RCC 7860 (cell line): ENCODE measurements at places on chromosomes 4 and X.
A peak's percentile ranks its signal among the peaks of the same experiment; 100 is the strongest.

- no peak for DNase-seq
Observed at GRCh38 chrX:29826742-29827141, 388.6 kb upstream of the MAGEB2 start.

DNA sequence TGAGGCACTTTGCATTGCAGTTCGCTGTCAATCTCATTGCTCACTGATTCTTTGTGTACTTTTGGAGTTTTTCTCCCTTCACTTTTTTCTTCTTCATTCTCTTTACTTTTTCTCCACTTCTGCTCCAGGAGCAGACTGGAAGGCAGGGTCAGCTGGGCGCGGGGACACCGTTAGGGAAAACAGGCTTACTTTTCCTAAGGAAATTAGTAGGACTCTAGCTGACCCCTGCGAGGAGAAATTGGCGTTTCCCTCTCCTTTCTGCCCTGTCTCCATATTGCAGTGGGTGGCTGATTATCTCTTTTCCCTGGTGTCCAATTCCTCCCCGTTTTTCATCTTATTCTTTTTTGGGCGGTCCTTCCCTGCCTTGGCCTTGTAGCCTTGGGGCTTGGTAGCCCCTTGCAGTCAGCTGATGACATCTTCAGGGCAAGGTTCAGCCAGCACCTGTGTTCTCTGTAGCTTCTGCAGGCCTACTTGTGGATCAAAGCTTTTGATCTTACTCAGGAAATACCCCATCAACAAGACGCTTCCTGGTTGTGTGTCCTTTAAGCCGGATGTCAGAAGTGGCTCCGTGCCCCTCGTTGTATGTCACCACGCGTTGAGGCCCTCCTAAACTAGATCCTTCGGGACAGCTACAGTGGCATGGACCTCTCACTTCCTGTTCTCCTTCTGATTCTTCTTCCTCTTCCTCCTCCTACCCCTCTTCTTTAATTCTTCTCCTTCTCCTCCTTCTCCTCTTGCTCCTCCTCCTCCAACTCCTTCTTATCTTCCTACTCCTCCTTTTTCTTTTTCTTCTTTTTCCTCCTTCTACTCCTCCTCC lies 36.1 kb downstream of the NBDY start:
- no peak for DNase-seq

DNA sequence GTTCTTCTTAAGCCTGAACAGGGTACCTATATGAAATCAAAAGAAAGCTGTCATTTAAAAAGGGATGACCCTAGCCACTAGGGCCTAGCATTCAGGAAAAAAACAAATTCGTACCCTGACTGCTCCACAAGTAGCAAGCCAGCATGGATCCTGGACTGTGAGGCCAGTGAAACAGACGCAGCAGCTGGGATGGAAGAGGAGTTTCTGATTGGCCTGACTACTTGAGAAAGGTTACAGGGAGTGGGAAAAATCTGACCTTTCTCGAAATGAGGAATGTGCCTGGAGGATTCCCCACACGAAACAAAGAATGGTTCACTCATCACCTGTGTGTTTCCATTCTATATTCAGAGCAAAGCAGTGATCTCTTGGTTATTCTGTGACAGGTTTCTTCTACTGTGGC lies 87.6 kb upstream of the JADE1 start:
- no peak for DNase-seq

DNA sequence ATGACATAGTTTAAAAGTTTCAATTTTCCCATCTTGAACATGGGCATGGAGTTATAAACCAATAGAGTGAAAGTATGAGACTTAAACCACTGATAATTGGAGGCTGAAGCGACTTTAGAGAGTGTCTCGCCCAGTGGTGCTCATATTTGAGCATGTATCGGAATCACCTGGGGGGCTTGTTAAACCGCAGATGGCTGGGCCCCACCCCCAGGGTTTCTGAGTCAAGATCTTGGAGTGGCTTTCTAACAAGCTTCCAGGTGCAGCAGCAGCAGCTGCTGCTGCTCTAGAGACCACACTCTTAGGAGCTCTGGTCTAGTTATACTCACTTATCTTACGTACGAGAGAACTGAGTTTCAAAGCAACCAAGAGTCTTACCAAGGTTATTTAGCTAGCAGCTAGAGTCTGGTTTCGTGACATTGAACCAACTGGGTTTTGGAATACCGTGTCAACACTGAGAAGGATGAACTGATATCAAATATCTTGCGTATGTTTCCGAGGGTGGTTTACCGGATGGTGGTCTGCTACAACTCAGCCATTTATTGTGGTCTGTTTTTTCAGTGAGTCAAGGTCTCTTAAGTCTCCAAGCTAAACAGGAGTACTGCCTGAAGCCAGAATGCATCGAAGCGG lies 5.9 kb downstream of the PHEX start:
- no peak for DNase-seq

GRCh38 chr4:21830272-21830671 lies 118.3 kb downstream of the KCNIP4 start:
- DNase-seq: peak; percentile 16

DNA sequence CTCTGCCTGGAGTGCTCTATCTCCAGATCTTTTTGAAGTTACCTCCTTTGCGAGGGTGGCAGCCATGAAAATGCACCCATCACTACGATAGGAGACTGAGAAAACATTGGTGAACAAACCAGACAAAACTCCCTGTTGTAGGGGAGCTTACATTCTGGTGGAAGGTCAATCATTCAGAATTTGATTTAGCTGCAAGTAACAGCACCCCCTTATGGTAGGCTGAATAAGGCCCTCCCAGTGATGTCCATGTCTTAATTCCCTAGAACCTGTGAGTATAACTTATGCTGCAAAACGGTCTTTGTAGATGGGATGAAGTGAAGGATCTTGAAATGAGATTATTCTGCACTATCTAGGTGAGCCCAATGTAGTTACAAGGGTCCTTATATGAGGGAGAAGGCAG lies 5.6 kb upstream of the TEC start:
- no peak for DNase-seq

- no peak for DNase-seq
Observed at GRCh38 chrX:80246271-80246670, 174.0 kb upstream of the TENT5D start.

GRCh38 chr4:12689457-12689856 lies 794.7 kb downstream of the RAB28 start:
- DNase-seq: no peak

GRCh38 chr4:4625488-4625887 lies 83.6 kb upstream of the STX18 start:
- DNase-seq: no peak

DNA sequence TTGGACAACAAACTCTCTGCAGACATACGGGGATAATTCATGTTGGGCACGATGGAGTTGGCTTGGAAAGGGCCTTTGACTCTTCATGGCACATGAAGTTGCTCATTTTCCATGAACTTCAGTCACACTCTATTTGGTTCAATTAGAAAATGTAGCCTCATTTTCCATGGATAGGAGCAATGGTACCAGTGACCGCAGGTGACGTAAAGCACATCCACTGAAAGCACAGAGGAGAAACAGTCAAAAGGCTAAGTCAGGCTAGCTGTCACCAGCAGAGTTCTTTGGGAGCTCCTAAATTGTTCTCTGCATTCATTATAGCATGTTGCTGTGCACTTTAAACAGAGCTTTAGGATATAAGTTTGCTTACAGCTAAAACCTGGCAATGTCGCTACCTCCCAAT lies 39.9 kb upstream of the MAP3K15 start:
- no peak for DNase-seq

DNA sequence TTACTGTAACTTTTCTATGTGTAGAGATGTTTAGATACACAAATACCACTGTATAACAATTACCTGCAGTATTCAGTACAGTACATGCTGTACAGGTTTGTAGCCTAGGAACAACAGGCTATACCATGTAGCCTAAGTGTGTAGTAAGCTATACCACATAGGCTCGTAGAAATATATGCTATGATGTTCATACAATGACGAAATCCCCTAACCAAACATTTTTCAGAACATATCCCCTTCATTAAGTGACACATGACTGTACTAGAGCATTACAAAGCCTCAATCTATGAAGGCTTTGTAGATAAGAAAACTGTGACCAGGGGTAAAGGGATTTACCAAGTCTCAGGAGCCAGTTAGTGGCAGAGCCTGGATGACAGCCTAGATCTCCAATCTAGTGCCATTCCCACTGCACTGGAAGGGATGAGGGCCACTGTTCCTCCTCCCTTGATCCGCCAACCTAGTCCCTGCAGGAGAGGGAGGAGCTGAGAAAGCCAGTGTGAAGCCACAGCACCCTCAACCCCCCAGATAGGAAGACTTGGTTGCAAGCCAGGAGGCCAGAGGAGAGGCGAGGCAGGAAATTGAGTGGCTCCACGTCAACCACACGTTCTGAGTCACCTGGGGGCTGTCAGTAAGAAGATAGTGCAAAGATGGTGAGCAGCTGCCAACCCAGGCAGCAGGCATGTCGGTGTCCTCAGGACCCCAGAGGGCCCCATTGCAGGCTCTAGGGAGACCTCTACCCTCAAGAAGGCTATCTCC lies 227.7 kb downstream of the BCOR start:
- peak; percentile 81 for DNase-seq

GRCh38 chr4:122826553-122827257 lies at the start of gene FGF2:
Gene FGF2, plus strand, starts transcription at chr4:122826831. Its CDS starts 344 bp downstream, at chr4:122827175.
- no peak for DNase-seq

GRCh38 chr4:88731381-88731780 lies 33.8 kb upstream of the NAP1L5 start:
- DNase-seq: no peak

DNA sequence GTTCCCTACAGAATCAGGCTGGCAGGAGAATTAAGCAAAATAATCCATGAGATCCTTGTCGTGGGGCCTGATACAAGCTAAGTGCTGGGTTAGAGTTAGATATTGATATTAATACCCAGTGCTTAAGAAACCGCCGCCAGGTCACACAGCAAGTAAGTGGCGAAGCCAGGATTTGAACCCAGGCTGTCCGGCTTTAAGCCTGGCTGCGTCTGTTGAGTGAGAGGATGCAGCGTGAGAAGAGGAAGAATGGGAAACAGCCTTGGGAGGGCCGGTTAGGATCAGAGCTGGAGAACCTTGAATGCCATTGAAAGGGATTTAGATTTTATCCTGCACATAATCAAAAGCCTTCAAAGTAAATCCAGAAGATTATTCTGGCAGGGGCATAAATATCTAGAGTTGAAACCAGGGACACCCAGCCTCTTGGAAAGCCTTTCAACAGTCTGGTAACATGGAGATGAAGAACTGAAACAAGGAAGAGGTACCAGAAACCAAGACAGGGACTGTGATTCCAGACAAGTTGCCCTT lies 64.8 kb upstream of the HELT start:
- no peak for DNase-seq

DNA sequence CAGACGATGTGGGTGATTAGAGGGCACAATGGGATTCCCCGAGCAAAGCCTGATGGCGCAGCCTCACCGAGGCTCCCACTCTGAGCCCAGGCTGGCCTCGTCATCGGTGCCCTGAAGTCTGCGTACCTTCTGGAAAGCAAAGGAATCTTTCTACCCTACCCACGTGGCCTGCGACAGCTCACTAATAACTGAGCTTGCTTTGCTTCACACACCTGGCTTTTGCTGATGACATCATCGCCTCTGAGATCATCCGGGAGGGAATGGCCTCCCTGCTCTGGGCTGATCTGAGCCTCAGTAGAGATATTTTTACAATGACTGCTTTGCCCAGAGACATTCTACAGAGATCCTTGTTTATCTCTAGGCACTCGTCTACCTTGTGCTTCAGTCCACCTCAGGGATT lies 45.4 kb upstream of the PDLIM3 start:
- DNase-seq: no peak

- no peak for DNase-seq
Observed at GRCh38 chrX:132093239-132093860, 34.5 kb downstream of the FRMD7 start.

GRCh38 chr4:181119186-181119585 lies 1124.0 kb upstream of the TENM3 start:
- DNase-seq: no peak

- no peak for DNase-seq
Observed at GRCh38 chr4:9963328-9963727, 58.0 kb downstream of the SLC2A9 start.

DNA sequence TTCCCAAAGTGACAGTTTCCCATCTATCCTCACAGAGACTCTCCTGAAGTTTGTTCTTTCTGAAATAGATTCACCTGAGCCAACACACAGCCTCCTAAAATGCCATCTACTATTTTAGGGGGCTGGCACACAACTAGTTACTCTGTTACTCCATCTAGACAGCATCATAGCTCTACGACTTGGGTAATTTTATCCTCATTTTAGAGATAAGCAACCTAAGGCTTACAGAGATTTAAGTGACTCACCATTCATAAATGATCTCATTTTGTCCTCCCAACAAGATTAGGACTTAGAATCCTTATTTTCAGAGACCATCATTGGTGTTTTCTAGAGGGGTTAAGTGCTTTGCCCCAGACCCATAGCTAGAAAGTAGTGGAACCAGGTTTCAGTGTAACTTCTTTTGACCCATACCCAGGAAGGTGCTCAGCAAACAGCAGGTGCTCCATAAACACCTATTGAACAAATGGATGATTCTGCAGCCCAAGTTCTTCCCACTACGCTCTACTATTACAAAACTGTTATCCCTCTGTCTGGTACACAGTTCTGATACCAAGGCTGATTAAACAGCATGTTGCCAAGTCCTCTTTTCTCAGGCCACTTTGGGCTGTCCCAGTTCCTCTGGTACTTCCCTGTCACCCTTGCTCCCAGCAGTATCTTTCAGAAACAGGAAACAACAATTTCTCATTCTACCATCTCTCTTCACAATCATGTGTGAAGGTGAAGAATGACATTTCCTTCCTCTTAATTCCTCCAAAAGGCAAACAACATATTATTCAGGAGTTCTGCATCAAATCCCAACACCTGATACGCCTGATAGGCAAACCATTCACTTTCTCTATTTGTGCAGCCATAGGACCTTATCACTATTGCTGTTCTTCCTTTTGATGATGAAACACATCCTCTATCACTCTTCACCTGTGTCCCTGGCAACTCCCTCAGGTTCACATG lies 304.7 kb upstream of the TAPT1 start:
- no peak for DNase-seq

- no peak for DNase-seq
Observed at GRCh38 chr4:158164768-158165213, 8.0 kb downstream of the GASK1B start.

DNA sequence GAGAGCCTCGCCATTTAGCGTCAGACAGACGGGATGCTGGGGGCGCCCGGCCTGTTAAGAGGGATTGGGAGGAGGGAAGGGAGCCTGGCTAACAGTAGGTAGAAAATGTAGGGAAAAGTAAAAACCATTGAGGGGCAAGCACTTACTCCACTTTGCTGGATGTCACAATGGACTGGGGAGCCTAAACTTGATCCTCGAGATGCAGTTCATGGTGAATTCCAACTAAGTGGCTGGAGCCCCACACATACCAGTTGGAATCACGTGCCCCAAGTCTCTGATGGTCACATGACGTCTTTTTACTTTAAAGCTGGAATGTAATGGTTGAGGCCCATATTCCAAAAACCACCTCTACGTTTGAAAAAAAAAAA lies 1.5 kb downstream of the PLS3 start:
- no peak for DNase-seq

DNA sequence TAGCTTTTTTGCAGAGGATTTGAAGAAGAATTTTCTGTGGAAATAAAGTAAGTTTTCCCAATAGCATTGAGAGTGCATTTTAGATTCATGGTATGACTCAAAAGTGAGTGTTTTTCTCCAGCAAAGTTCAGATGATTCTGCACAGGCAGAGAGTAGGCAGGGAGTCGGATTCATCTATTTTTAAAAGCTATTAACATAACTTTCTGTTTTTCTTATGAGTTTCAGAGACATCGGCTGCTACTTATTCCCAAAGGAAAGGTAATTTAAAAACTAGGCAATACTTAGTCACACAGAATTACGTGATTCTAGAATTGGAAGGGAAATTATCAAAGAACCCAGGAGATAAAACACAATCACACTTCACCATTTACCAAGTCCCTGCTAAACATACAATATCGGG lies 4.4 kb downstream of the CCDC110 start:
- no peak for DNase-seq

GRCh38 chrX:154541896-154542722 lies 4.5 kb downstream of the G6PD start:
- DNase-seq: peak; percentile 96
